ENCODE measurements at places on chromosomes 5 and 9.

DNA sequence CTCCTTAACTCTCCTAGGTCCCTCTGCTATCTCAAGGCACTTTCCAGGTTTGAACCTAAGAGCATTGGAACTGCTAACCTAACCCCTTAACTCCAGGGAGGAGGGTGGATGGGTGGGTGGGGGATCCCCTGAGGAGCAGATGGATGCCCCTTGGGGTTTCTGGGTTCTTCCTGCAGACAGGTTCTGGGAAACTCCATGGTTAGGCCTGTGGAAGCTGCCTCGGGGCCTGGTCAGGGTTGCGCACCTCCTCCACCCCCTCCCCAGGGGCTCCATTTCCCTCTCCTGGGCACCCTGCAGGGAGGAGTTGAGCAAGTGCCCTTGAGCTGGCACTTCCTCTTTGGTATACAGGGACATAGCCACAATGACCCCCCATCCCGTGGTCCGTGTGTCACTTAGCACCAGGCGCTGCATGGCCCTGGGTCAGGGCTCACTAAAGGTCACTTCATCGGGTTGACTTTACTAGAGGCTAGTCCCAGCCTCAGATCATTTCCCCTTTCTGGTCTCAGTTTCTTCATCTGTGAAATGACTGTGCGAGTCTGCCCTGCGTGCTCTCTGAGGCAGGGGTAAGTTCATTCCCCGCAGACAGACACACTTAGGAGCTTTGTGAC lies 16.0 kb downstream of the CXXC5 start:
- DNase-seq: no peak

DNA sequence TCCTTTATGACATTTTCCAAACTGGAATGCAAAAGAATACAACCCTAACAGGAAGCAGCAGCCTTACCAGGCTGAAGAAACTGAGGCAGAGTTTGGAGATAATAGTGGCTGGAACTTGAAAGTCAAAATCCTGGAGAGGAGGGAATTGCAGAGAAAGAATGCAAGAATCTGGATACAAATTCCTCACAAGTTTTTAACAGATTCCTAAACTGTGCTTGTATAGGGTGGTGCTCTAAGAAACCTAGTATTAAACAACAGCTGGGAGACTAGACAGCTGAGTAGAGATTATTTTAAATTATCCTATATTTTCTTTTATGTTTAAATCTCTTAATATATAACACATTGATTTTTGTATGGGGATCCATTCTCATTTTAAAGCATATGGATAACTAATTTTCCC lies 30.7 kb downstream of the INVS start:
- DNase-seq: no peak

DNA sequence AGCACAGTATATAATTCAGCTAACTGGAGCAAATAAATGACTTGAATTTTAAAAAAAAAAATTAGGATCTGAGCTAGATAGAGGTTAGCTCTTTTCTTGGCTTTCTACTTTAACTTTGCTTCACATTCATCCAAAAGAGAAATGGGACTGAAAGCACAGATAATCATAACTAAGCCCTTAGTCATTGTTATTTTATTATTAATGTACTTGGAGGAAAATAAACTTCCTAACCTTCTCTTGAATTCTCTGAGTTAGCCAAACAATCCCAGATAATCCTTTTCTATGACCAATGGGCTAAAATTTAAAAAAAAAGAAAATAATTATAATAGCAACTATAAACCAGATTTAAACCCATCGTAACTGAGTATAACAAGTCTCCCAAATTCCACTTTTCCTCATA lies 57.6 kb upstream of the RASA1 start:
- DNase-seq: no peak

DNA sequence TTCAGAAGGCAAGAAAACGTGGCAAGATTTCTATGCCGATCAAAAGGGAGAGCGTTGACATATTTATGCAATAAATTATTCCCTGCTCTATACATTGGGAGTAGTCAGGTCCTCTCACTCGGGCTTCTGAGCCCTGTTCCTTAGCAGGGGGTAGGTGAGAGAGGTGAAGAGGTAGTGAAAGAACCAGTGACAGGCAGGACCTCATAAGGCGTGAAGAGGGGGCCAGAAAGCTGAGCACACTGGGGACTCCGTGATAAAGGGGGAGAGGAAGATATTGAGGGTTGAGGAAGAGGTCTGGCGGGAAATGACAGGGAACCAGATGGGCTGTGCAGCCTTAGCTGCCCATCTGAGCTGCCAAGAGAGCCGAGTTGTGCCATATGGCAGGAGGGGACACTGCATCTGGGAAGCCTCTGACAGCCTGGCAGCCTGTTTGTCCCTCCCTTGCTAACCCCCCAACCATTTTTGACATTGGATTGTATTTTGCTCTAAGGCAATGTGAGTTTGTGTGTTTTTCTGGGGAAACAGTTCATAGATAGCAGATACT lies 782 bp upstream of the CDC20B start:
- DNase-seq: no peak

GRCh38 chr5:1488882-1489680 lies 34.7 kb downstream of the LPCAT1 start:
- peak; percentile 74 for DNase-seq

GRCh38 chr9:87395804-87396479 lies 101.7 kb upstream of the DAPK1 start:
- DNase-seq: no peak

- DNase-seq: no peak
Measured at GRCh38 chr9:131259432-131259898, 16.8 kb downstream of the FAM78A start.

All from activated CD4-positive, alpha-beta T cell treated with anti-CD3 and anti-CD28 coated beads for 48 hours (primary cell).